DND-41 (cell line): ENCODE measurements at places on chromosomes 4 and X.

- peak; percentile 48 for DNase-seq
Measured at GRCh38 chrX:15158736-15159406, 111.0 kb downstream of the ASB9 start.

GRCh38 chr4:57607566-57608180 lies 497.5 kb upstream of the IGFBP7 start:
- DNase-seq: no peak

- no peak for DNase-seq
Measured at GRCh38 chrX:44675362-44676024, 132.8 kb upstream of the FUNDC1 start.

- no peak for DNase-seq
Measured at GRCh38 chr4:121653214-121653613, 43.6 kb downstream of the ANXA5 start.

- no peak for DNase-seq
Measured at GRCh38 chr4:86386817-86387415, 27.1 kb upstream of the MAPK10 start.

GRCh38 chr4:143384381-143384994 lies 47.8 kb downstream of the GAB1 start:
- no peak for DNase-seq

- no peak for DNase-seq
Measured at GRCh38 chrX:104330966-104331365, 76.2 kb upstream of the ESX1 start.

DNA sequence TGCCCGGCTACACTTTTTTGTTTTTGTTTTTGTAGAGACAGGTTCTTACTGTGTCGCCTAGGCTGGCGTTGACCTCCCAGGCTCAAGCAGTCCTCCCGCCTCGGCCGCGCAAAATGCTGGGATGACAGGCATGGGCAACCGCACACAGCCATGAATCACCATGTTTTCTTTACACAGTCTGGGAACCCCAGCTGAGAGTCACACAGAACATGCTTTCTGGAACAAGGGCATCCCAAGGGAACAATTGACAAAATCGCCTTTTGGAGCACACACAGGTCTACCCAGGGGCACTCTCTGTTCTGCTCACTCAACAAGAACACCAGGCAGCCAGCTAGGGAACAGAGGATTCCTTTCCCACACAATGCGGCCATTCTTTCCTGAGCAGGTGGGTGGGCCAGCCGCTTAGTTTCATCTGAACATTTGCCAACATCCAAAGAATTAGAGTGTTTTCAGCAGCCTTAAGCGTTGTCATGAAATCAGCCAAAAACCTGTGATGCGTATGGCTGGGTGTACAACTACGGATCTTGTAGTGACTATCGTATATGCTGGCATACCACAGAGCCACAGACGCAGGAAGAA lies 15.7 kb downstream of the PRKX start:
- no peak for DNase-seq

DNA sequence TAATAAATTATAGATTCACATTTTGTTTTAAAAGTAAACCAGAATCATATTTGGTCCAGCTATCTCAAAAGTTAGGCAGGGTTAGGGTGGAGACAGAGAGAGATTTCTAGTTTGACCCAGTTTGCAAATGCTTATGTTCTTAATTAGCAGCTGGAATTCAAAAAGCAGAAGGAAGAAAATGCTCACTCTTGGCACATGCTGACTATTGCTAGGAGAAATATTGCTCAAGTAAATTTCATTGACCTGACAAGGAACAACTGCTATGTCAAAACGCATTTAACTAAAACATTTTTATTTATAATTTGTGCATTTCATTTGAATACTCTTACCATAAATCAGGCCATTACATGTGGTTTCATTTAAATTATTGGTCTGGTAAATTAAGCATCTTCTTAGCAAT lies 131.8 kb downstream of the GLRA3 start:
- DNase-seq: no peak

DNA sequence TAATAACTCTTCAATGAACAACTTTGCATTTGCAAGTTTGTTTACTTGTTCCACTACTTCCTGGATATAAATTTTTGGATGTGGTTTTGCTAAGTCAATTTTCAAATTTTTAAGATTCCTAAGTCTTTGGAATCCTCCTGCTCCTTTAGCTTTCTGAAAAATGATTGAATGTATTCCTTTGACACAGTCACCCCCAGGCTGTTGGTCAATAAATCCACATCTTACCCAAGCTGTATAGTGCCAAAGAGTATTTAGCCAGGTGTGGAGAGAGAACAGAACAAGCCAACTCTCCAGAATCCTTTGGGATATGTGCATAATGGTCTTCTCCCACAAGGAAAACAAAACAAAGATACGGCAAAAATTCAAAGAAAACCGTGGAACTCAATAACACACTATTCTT lies 56.9 kb upstream of the INTU start:
- no peak for DNase-seq

DNA sequence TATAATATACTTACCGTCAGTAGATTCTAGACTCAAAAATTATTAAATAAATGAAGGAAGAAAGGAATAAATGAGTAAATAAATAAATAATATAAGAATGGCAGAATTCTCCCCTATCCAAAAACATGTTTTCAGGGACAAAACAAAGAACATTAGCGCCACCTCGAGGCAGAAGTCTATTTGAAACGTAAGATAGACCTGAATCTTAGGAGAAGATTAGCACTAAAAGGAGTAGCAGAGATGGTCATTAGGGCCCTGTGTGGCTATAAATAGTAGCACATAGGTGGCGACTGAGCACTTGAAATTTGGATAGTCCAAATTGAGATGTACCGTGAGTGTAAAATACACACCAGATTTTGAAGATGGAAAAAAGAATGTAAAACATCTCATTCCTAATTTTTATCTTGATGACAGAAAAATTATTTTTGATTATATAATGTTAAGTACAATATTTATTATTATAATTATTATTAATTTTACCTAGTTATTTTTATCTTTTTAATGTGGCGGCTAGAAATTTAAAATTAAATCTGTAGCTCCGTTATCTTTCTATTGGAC lies 24.3 kb upstream of the SRD5A3 start:
- DNase-seq: peak; percentile 66

DNA sequence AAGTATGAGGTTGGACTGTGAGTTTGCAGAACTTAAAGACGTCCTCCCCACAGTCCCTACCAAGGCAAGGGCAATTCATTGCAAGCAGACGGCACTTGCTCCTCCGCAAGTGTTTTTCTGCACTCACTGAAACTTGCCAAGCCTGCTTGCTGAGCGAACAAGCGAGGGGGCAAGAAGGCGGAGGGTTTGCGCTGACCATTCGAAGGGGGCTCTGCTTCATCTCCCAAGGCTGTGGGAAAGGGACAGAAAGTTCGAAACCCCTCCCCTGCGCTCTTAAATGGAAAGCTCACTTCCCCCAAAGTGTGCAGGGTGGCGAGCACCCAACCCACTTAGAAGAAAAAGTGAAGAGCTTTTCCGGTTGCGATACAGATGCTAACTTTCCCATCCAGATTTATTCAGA lies 1.4 kb downstream of the MID1 start:
- DNase-seq: no peak

DNA sequence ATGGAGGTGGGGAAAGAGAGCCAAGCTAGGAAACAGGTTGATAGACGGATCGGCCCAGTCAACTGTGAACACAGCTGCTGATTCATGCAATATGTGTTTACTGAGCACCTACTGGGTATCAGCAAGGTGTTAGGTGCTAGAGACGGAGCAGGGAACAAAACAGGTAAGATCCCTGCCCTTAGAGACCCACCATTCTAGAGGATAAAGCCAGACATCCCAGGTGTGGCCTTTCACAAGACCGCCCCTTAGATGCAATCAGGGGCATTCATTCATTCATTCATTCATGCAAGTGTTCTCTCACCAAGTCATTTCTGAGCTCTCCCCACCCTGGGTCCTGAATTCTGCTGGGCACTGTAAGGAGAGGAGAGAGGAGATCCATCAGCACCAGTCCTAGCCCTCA lies 20.2 kb upstream of the MTM1 start:
- no peak for DNase-seq

GRCh38 chr4:83629945-83630721 lies 94.2 kb downstream of the GPAT3 start:
- peak; percentile 11 for DNase-seq
